ENCODE measurements at places on chromosomes 4 and X.

DNA sequence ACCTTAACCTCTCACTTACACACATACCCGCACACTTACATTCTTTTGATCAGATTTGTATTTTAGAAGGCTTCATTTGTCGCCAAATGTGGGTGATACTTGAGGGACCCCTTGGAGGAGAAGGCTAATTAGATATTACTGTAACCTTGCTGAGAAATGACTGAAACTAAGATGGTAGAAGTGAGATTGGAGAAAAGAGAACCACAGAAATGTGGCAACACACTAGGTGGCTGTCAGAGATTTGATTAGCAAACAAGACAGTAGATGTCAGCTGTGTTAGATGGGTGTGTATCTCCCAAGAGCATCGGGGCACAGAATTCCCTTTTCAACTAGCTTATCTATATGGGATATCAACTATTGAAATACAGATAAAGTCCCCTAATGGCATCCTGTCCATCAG is 149.3 kb upstream of the FABP2 start:
- DNase-seq, result no peak

DNA sequence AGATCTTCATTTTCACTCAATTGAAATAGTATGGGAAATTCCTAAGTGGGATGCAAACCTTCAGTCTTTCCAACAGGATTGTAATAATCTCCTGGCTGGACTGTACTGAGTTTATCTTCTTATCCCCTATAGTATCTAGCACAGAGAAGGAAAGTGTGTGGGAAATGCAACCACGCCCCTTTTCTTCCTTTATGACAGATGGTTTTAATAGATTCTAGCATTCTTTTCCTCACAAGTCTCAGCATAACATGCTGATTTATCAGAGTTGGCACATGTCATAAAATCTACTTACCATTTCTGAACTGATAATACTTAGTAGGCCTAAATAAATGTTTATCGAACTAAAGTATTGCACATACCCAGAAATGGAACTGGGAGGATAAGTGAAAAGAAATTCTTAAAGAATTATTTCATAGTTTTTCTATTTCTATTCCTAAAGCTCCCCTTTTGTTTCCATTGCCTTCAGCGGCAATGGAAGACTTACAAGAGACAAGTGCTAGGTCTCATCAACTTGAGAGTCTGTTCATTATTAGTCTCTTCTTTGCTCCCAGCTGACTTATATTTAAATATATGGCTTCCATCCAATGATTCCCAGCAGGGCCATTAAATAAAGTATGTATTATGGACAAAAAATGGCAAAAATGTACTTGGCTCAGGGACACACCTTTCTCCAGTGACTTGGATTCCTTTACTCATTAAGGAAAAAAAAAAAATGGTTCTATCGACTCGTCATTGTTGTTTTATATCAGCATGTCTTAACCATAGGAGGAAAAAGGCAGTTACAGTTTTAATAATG is 484.5 kb downstream of the IL1RAPL1 start:
- DNase-seq, result no peak

DNA sequence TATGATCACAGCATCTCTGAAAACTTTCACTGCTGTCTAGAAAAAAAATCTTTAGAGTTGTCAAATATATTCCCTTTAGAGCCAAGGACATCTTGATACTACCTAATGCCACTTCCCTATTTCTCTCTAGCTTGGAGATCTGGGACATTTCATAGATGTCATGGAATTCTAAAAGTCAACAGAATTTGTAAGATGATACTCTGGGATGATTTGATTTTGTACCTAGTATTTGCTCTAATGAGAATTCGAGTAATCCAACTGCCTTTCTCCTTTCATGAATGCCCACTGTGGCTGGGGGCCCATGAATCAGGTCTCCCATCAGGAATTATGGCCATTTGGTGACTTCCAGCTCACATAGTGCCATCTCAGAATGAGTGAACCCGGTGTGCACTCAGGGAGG is 73.2 kb downstream of the NHS start:
- DNase-seq, result no peak

GRCh38 chrX:49876750-49877149 is 2.5 kb upstream of the USP27X start:
- peak; percentile 40 for DNase-seq

- DNase-seq, result no peak
Measured at GRCh38 chr4:85790582-85790981, 315.6 kb downstream of the ARHGAP24 start.

Data from epithelial cell of esophagus (primary cell).